ENCODE measurements at places on chromosomes 2 and 18.

DNA sequence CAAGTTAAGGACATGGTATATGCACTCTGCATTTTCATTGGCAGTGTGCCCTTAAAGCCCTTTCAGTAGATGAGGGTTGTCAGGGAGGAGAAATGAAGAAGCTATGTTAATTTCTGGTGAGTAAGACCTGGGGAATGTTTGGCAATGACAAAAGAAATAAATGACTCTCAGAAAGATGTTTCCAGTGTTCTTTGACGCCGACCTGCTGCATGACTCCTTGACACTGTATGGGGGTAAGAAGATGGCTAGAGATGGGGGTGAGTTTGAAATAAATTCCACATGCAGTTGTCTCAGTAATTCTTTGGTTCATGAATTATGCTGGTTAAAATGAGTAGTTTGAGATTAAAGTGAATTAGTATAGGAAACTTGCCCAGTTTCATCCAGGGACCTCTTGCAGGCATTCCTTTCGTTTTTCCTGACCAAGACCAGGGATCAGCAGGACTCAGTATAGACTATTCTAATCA, 5.9 kb downstream of the CCDC121 start:
- no peak for DNase-seq

- DNase-seq = no peak
These were observed 1056.6 kb upstream of the NXPH2 start for GRCh38 chr2:139836769-139837168.

- no peak for DNase-seq
These were observed 101.8 kb downstream of the XRCC5 start for GRCh38 chr2:216210701-216211540.

- no peak for DNase-seq
These were observed 40.0 kb upstream of the GLS start for GRCh38 chr2:190840569-190841172.

DNA sequence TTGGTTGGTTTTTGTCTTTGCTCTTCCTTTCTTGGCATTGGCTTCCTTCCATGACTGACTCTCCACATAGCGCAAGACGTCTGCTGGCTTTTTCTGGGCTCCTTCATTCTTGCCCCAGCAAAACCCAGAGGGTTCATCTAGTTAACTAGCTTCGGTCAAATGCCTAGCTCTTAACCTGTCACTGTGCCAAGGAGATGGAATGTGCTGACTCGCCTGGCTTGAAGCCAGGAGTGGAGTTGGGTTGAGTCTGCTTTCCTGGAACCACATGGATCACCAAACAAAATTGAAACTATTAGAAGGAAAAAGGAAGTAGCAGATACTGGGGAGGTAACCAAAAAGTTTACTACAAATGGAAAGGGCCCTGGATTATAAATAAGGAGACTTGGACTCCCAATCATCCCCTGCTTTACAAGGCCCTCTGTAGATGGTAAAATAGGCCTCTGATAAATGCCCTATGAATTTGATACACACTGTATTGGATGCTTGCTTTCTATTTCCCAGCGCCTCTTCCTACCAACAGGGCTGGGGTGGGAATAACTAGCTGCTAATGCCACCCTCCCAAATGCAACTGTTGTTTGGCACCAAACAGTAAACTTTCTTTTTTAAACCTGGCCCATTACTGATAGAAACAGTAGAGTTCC, 11.3 kb downstream of the MALT1 start:
- DNase-seq = no peak

- no peak for DNase-seq
These were observed 193.8 kb downstream of the SEPTIN10 start for GRCh38 chr2:109419960-109420370.

- no peak for DNase-seq
These were observed 33.8 kb upstream of the HNRNPA3 start for GRCh38 chr2:177178797-177179196.

GRCh38 chr18:48402953-48403352, 6.2 kb downstream of the ZBTB7C start:
- no peak for DNase-seq

GRCh38 chr2:62293151-62293489, 97.2 kb downstream of the B3GNT2 start:
- DNase-seq = no peak

DNA sequence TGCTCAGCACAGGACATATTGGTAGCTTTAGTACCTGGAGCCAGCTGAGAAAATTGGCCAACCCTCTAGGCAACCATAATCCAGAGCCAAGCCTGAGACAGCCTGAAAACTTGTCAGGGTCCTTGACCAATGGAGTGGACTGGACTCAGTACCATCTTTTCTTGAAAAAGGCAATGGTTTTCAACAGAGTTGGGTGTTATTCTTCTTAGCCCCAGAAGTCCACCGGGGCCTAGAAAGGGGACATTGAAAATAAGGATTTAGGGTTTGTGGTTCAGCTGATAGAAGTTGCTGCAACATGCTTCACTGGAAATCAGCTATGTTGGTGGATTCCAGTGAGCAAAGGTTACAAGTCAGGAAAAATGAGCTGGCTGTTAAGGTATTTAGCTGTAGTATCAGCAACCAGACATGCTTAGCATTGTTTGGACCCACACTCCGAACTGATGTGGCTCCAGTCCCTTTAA, 22.1 kb upstream of the CNOT11 start:
- no peak for DNase-seq
